ENCODE measurements at places on chromosomes 11 and 22.

DNA sequence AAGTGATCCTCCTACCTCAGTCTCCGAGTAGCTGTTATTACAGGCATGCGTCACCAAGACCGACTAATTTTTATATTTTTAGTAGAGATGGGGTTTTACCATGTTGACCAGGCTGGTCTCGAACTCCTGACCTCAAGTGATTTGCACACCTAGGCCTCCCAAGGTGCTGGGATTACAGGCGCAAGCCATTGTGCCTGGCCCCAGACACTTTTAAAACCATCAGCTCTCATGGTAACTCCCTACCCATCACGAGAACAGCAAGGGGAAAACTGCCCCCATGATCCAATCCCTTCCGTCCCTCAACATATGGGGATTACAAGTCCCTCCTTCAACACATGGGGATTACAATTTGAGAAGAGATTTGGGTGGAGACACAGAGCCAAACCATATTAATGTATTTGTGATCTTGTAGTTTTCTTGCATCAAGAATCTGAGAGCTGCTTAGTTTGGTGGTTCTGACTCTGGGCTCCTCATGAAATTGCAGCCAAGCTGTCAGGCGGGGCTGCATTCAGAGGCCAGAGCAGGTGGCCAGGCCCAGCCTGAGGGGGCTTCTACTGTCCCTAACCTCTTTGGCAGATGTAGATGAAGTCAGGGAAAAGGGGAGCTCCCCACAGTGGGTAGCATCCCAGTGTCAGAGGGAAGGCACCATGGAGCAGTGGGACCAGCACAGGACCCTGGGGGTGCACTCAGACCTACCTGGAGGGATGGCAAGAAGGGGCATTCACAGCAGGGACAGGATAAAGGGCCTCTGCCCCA, 31.2 kb upstream of the PRAME start:
- DNase-seq = no peak

DNA sequence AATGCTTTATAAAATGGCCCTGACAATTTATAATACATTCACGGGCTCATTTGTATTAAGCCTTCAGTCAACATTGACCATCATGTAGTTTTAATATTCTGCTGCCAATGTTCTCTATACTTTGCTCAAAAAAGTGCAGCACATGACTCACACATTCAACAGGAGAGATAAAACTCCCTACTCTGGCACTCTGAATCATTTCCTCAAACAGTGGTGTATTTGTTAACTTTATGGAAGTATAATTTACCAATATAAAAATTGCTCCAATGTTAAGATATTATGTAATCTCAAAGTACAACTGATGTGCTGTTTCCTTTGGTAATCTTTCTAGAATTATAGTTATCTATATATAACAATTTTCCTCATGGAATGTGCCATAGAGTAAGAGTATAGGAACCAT, 39.9 kb downstream of the MAML2 start:
- DNase-seq = no peak

- no peak for DNase-seq
These were observed 420.6 kb upstream of the ISX start for GRCh38 chr22:34645375-34645774.

DNA sequence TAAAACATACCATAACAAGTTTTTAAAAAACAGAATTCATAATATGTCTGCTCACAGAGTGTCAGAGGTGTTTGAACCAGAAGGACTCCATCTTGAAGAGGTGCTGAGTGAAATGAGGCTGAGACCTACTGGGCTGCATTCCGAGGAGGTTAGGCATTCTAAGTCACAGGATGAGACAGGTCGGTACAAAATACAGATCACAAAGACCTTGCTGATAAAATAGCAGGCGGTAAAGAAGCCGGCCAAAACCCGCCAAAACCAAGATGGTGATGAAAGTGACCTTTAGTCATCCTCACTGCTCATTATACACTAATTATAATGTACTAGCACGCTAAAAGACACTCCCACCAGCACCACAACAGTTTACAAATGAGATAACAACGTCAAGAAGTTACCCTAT, 116.4 kb downstream of the ARHGAP32 start:
- no peak for DNase-seq

DNA sequence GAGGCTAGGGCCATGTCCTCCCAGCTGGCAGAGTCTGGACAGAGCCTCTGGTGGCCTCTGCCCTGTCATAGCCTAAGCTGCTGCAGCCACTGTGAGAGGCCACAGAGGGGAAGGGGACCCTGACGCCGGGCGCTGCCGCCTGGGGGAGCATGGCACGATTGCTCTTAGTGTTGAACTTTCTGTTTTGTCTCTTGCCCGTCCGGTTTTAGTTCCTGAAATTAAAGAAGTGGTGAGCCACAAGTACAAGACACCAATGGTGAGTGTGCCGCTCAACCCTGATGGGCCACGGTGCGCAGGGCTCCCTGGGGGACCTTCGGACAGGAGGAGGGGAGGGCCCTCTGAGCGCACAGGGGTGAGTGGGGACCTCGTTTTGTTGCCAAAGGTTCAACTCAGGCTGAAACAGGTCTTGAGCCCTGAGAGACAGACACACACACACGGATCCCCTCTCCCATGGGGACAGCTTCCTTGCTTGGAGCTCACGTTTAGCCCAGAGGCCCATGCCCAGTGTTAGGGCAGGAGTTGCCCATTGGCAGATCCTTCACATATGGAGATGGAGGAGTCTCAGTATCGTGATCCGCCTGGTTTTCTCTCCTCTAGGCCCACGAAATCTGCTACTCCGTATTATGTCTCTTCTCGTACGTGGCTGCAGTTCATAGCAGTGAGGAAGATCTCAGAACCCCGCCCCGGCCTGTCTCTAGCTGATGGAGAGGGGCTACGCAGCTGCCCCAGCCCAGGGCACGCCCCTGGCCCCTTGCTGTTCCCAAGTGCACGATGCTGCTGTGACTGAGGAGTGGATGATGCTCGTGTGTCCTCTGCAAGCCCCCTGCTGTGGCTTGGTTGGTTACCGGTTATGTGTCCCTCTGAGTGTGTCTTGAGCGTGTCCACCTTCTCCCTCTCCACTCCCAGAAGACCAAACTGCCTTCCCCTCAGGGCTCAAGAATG, 23.8 kb downstream of the MYBPC3 start:
- no peak for DNase-seq

DNA sequence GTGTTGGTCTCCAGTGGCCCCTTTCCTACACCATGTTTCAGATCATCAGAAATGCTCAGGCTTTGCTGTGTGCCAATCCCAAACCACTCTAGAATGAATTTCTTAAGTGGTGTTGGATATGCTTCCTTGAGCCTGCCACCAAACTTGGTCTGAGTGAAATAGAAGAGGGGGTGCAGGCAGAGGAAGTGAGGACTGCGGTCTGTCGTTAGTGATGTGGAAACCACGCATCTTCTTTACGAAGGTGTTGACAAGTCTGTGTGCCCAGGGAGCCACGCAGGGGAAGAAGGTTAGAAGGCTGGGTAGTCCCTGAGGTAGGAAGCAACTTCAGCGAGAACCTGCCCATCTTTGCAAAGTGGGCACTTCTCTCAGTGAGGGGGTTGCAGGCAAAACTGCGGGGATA, 187.4 kb upstream of the NAV2 start:
- no peak for DNase-seq

- no peak for DNase-seq
These were observed 620 bp upstream of the ATG2A start for GRCh38 chr11:64917663-64917995.

DNA sequence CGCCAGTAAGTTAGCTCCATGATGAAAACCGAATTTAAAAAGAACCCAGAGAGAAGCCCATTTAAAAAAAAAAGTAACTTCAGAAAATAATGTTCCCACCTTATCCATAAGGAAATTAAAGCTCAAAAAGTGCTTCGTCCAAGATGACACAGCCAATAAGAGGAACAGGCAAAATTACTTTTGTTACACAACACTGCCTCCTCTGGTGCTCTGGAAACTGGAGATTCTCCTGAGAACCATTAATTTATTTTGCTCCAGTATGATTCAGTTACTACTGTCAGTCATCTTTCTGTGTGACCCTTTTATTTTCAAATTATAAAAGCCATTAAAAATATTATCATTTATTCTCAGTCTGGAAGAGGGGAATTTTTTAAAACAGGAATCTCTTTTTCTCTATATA, 2.0 kb downstream of the IFT27 start:
- DNase-seq = no peak

GRCh38 chr11:88831303-88831890, 234.4 kb downstream of the GRM5 start:
- no peak for DNase-seq

DNA sequence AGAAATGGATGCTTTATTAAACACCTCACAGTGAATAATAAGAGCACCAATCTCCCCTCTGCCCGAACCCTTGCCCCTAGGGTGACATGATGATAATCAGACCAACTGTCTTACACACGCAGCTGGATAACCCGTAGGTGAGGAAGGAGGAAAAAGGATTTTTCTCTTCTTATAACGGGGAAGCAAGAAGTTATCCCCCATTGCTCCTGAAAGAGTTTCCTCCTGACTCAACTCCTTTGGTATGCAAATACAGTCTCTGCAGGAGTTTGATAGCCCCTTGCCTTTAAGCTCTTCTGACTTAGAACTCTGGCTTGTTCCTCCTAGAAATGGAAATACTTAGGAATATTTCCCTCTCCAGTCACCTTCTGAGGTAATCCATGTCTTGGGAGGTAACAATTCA, 455.8 kb downstream of the TMEM135 start:
- DNase-seq = no peak

GRCh38 chr11:74141241-74141695, 29.5 kb downstream of the C2CD3 start:
- no peak for DNase-seq

- DNase-seq = no peak
These were observed 9.4 kb downstream of the SPATA19 start for GRCh38 chr11:133835593-133836548.

- DNase-seq = no peak
These were observed 48.3 kb downstream of the TCF20 start for GRCh38 chr22:42222140-42222539.

- no peak for DNase-seq
These were observed 21.6 kb downstream of the AAMDC start for GRCh38 chr11:77842441-77843121.

GRCh38 chr11:67002297-67002913, 20.5 kb upstream of the SYT12 start:
- no peak for DNase-seq

DNA sequence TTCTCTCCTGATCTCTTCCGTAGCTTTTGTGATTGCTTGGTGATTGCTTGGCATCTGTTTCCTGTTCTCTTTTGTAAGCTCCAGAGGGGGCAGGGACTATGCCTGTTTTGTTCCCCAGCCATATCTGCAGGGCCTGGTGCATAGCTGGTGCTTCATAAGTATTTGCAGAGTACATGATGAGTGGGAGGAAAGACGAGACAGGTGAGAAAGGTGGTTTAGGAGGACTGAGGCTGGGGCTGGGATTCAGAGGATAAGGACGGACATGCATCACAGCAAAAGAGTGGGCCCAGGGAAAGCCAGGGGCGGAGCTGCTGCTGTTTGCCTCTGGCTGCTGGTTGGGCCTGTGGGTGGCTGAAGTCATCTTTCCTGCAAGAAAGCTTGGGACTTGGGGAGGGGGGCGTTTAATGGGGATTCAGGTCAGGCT, 62.4 kb downstream of the DSCAML1 start:
- no peak for DNase-seq
